ENCODE measurements at places on chromosomes 3 and 15.
A peak's percentile ranks its signal among the peaks of the same experiment; 100 is the strongest.

DNA sequence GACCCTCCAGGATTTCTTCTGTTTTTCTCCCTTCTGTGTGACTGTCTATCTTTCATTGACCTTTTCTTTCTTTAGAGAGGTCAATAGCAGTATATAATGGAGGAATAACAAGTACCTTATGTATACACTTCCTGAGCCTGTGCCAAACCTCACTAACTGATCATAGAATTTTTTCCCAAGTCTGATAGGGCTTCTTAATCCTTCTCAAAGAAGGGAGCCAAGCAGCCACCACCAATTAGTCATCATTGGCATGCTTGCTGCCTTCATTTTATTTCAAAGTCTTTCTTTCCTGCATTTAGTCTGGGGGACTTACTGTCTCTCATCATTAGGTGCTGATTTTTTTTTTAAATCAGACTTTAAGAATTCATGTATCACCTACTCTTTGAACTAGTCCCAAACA lies 327.0 kb downstream of the FEZF2 start:
- DNase-seq = no peak

GRCh38 chr3:191342411-191342810 lies 12.1 kb upstream of the UTS2B start:
- DNase-seq = no peak

- peak; percentile 83 for DNase-seq
Observed at GRCh38 chr15:80404057-80404760, at the start of gene ARNT2. Gene ARNT2, plus strand, starts transcription at chr15:80404382. Its CDS starts 134 bp downstream, at chr15:80404516.

DNA sequence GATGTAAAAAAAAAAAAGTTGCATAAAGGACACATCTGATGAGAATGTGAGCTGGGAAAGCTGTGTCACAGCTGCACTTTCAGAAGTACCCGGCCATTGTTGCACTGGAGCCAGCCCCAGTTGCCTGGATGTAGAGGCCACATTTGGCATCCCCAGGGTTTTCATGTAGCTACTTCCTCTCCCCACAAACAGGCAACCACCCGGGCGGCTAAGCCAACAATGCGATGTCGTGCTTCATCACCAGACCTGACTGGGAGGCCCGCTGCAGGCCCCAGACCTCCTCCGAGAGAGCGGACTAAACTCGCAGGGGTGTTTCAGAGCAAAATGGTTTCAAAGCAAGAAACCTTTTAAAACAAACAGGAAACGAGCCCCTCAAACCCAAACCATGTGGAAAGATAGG lies 142.3 kb downstream of the TMCO5A start:
- DNase-seq = no peak

DNA sequence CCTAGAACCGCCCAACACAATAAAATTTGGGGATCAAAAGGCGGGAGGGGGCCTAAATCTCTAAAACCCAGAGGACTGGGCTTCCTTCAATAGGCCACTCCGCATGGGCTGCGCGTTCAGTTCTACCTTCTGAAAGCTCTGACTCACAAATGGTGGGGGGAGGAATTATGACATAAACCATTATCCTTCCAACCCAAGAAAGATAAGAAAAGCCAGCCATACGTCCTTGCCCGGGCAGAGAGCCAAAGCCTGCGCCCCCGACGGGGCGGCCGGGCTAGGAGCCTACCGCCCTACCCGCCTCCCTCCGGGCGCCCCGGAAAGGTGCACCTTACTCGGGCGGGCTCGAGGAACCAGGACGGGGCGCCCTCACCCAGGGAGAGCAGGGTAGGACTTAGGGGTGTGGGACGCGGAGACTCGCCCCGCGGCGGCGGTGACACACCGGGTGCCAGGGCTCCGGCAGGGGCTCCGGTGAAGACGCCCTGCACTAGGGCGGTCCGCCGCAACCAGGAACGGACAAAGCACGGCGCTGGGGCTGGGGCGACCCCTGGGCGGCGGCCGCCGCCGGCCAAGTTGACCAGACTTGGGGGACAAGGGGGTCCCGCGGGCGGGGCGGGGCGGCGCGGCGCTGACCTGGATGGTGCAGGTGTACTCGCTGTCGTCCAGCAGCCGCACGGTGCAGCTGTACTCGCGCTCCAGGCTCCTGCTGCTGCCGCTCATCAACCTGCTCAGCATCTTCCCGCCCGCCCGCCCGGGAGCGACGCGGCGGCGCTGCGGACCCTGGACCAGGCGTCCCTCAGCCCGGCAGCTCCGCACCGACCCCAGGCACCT lies 534 bp downstream of the FRMD5 start:
- DNase-seq = peak; percentile 68

DNA sequence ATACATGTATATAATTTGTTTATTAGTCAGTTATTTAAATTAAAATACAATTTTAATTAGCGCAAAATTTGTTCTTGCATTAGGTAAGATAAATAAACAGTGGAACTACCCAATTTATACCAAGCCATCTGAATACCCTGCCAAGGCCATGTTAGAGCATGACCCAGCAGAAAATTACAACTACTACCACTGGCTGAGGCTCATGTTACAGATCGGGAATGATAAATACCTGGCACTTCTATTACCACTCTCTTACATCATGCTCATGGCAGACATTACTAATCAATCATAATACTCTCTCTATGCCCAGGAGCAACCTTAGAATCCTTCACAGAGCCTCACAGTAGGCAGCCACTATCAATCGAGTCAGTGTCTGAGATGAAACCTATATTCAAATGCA lies 21.2 kb upstream of the LMOD3 start:
- DNase-seq = no peak

DNA sequence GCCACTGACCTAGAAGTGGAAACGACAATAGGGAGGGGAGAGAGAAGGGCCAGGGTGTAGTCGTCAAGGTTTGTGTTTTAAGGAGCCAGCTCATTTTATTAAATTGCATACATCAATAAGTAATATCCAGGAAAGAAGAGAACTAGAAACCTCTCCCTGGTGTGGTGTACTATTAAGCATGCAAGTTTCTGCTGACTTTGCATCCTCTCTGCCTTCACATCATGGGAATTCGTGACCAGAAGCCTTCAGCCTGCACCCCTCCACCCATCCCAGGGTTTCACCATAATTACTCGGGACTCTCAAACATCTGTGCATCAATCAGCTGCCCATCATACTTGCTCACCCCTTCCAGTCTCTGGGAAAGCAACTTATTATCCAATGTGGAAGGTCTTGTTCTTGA lies 70.9 kb upstream of the UBE3A start:
- DNase-seq = no peak

- no peak for DNase-seq
Observed at GRCh38 chr3:116981089-116981488, 271.5 kb downstream of the TUSC7 start.

DNA sequence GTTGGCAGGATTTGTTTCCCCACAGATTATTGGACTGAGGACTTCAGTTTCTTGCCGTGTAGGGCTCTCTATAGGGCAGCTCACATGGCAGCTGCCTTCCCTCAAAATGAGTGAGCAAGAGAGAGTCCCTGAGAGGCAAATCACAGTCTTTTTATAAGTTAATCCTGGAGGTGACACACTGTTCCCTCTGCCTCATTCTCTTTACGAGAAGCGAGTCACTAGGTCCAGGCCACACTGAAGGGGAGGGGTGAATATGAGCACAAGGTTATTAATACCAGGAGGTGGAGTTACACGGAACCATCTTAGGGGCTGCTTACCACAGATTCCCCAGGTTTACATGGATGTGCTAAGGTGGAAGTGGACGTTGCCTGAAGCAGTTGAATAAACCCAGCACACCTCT lies 77.0 kb downstream of the LPP start:
- DNase-seq = no peak

GRCh38 chr3:195001261-195001660 lies 269.7 kb downstream of the XXYLT1 start:
- DNase-seq = no peak

DNA sequence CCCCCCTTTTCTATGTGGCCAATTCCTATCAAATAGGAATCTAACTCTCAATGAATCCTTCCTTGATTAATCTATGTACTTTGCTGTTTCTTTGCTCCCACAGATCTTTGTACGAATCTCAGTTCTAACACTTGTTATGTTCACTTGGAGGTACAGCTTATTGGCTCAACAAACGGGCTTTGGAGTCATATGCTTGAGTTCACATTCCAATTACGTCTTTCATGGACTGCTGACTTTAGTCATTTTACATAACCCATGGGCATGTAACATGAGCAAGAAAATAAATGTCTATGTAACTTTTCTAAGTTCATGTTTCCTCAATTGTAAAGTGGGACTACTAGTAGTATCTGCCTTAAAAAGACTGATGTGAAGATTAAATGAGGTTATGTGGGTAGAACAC lies 123.2 kb upstream of the TBC1D5 start:
- DNase-seq = no peak
